AG04449 (cell line): ENCODE measurements at places on chromosomes 6 and 20.

- DNase-seq = no peak
Observed at GRCh38 chr20:53657279-53657678, 63.6 kb upstream of the ZNF217 start.

DNA sequence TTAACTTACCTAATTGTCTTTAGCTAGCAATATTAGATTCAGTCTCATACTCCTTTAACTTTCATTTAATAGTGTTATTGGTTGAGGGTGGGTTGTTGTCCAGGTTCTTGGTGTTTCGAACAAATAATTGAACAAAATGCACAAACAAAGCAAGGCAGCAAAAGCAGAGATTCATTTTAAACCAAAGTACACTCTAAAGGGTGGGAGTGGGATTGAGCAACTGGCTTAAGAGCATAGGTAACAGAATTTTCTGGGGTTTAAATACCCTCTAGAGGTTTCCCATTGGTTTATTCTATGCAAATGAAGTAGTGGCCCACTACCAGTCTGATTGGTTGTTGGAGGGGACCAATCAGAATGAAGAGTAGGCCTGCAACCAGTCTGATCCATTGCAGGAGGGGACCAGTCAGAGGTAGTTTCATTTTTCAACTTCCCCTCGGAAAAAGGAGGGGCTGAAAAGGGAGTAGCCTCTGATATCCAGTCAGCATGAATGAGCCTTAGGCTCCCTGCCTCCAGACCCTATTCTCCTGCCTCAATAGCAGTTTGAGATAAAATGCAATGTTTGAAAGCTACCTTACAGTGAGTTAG, 26.3 kb upstream of the RAB23 start:
- no peak for DNase-seq

- no peak for DNase-seq
Observed at GRCh38 chr6:3421791-3422434, 34.9 kb downstream of the SLC22A23 start.

DNA sequence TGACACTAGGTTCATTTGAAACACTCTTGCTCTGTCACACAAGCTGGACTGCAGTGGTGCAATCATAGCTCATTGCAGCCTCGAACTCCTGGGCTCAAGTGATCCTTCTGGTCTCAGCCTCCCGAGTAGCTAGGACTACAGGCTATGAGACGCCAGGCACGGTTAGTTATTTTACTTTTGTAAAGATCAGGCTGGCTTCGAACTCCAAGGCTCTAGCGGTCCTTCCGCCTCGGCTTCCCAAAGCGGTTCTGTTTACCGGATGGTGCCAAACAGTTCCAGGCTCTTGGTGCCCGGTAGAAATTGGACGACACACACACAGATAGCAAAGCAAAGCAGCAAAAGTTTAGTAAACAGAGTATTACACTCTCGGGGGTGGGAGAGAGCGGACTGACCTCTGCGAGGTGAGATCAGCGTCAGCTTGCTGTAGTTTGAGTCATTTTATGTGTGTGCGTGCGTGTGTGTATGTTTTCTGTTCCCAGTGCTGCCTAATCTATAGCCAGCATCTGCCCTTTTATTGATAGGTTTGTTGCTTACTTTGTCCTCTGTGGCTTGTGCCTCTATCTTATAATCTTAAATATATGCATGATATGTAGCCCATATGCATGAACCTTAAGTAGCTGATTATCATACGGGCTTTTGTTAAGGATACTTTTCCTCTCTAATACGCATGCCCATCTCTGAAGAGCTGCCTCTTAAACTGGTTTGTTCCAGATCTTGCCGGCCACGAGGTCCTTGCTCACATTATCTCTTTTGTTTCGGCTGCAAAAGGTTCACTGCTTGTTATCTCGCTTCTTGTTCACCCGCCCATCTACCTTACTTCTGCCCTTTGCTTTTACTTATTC, 75.2 kb downstream of the OR2B2 start:
- DNase-seq = no peak

DNA sequence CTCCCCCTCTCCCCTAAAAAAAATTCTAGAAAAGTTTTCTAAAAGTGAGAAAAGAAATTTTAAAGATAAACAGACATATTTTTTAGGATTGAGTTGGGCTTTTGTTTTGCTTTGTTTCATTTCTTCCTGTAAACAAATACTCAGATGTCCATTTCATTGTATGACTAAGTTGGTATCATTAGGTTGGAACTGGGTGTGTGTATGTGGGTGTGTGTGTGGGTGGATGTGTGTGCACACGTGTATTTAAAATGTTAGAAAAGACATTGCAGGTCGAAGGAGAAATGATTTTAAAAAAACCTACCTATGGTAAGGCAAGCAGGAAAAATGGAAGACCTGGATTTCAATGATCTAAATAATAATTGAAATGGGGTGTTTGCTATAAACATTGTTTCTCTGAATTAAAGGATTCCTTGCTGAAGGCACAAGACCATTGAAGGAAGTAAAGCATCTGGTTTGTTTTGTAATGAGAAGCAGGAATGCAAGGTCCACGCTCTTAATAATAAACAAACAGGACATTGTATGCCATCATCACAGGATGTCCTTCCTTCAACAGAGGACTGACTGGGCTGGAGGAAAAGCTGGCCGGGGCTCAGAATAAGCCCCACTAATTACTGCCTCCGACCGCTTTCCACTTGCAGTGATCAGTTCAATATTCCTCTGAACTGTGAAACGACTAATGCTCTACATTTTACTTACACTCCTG, 996 bp upstream of the PRDM1 start:
- no peak for DNase-seq

- DNase-seq = no peak
Observed at GRCh38 chr20:56511926-56512325, 12.6 kb upstream of the FAM209A start.

DNA sequence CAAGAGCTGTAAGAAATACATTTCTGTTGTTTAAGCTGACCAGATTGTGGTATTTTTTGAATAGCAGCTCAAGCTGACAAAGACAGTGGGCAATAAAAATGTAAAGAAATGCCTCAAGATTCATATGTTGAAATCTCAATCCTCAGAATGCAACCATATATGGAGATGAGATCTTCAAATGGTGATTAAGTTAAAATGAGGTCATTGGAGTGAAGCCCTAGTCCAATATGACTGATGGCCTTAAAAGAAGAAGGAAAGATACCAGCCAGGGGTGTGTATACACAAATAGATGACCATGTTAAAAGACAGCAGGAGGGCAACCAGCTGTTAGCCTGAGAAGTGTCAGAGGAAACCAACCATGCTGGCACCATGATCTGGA, 7.1 kb upstream of the DDO start:
- no peak for DNase-seq

DNA sequence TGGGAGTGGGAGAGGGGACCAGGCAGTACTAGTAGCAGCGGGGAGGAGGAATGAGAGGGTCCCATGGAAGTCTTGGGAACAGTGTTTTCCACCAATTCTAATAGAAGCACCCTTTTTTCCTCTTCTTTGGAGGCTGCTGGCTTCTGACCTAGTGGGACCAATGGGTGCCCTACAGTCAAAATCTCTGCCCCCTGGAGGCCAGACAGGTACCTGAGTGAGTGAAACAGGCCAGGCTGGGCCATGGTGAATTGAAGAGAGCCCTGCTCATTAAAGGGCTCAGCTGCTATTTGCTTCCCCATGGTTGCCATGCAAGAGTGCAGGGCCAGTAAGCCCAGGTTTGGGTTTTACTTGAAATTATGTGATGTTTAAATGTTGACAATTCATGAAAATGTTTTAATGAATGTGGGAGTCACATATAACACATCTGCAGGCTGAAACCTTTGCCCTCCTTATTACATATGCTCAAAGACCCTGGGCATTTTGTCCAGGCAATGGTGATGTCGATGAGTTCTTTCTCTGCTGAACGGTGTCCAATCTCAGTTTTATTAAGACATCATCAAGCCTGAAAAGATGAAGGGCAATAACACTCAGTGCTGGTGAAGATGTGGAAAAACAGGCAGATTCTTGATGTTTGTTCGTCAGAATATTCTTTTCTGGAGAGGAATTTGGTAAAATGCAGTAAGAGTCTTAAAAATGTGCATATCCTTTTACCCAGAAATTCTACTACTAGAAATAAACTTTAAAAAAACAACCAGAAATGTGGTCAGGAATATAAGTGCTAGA, 42.3 kb upstream of the OCSTAMP start:
- DNase-seq = no peak

- peak; percentile 61 for DNase-seq
Observed at GRCh38 chr6:149080511-149080910, 237.0 kb upstream of the TAB2 start.
